ENCODE measurements at places on chromosomes 2 and 18. TPM values are rescaled to one million over a fixed set of nuclear protein-coding genes. Genes with fewer than 3 reads are reported as not detected.

- no peak overlapping the region for H3K27ac ChIP-seq
- no peak for DNase-seq
- no peaks in the 10 kb centered on the region for H3K4me1 ChIP-seq
- H3K27me3 ChIP-seq, result no peaks in the 10 kb centered on the region
- no peaks in the 10 kb centered on the region for H3K36me3 ChIP-seq
Measured at GRCh38 chr2:216362730-216363129, 9.6 kb downstream of the MARCHF4 start.

- no peak overlapping the region for H3K27ac ChIP-seq
- H3K4me1 ChIP-seq, result no peaks in the 10 kb centered on the region
- H3K36me3 ChIP-seq, result no peaks in the 10 kb centered on the region
- no peak overlapping the region for H3K4me3 ChIP-seq
- no peak for DNase-seq
- no peaks in the 10 kb centered on the region for H3K27me3 ChIP-seq
Measured at GRCh38 chr2:86675104-86675503, 45.0 kb upstream of the RMND5A start.

- H3K4me3 ChIP-seq, result no peak overlapping the region
- H3K27me3 ChIP-seq, result no peaks in the 10 kb centered on the region
- DNase-seq, result no peak
- H3K4me1 ChIP-seq, result no peaks in the 10 kb centered on the region
- no peaks in the 10 kb centered on the region for H3K36me3 ChIP-seq
Measured at GRCh38 chr2:28185891-28186290, 206.8 kb upstream of the FOSL2 start.

DNA sequence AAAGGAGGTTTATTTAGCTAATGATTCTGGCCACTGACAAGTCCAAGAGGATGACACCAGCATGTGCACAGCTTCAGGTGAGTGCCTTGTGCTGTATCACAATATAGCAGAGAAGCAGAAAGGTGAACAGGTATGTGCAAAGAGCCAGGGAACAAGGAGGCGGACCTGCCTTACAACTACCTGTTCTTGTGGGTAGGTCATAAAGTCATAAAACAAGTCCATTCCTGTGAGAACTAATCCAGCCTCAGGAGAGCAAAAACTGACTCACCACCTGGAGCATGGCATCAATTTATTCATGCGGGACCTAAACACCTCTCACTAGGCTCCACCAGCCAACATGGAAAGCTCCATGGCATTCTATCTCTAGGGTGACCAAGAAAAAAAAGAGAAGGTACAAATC, 234.2 kb downstream of the ASXL3 start:
- no peaks in the 10 kb centered on the region for H3K4me1 ChIP-seq
- H3K36me3 ChIP-seq, result no peaks in the 10 kb centered on the region
- no peak for DNase-seq
- no peak overlapping the region for H3K4me3 ChIP-seq
- H3K27ac ChIP-seq, result no peak overlapping the region

GRCh38 chr2:11569636-11570035, 35.8 kb downstream of the GREB1 start:
- no peaks in the 10 kb centered on the region for H3K27me3 ChIP-seq
- H3K36me3 ChIP-seq, result no peaks in the 10 kb centered on the region
- H3K27ac ChIP-seq, result no peak overlapping the region
- DNase-seq, result no peak
- no peak overlapping the region for H3K4me3 ChIP-seq

DNA sequence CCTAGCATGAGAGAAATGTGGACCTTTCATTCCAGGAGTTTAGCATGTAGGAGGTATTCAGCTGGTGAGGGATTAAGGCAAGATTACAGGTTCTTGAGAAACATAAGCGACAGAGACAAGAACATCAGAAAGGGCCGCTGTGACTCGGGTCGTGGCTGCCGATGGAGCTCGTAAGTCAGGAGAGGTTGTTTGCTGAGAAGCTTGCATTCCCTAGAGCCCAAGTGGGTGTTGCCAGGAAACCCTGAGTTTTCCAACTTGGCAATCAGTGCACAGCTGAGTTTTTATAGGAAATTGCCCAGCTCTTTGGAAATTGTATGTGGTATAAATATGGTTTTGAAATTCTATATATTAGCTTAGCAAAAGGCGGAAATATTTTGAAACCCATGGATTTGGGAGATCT, 46.4 kb upstream of the CYP1B1 start:
- no peak overlapping the region for H3K4me3 ChIP-seq
- no peak overlapping the region for H3K27ac ChIP-seq
- no peaks in the 10 kb centered on the region for H3K4me1 ChIP-seq
- DNase-seq, result no peak

DNA sequence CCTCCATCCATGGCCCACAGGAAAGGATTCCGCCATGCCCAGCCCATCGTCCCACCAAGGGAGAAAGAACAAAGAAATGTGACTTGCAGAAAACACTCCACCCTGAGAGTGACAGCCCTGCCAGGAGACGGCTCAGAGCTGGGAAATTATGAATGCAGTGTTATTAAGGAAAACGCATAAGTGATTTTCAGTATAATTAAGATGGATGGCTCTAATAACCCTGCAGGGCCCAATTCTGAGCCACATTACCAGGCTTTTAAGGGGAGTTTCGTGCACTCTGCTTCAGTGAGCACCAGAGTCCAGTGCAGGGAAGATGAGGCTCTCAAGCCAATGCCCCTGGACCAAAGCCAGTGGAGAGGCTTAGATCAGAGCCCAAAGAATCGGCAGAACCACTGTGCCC, 10.6 kb upstream of the TEX51 start:
- no peaks in the 10 kb centered on the region for H3K4me1 ChIP-seq
- peaks cover 12% of the 10 kb centered on the region for H3K27me3 ChIP-seq
- H3K36me3 ChIP-seq, result no peaks in the 10 kb centered on the region
- no peak overlapping the region for H3K4me3 ChIP-seq

GRCh38 chr2:240431661-240432424, 3.6 kb upstream of the GPC1 start:
- H3K4me3 ChIP-seq, result no peak overlapping the region
- peaks cover 15% of the 10 kb centered on the region for H3K27me3 ChIP-seq
- no peaks in the 10 kb centered on the region for H3K36me3 ChIP-seq
- no peak overlapping the region for H3K27ac ChIP-seq
- peaks cover 9% of the 10 kb centered on the region for H3K4me1 ChIP-seq

DNA sequence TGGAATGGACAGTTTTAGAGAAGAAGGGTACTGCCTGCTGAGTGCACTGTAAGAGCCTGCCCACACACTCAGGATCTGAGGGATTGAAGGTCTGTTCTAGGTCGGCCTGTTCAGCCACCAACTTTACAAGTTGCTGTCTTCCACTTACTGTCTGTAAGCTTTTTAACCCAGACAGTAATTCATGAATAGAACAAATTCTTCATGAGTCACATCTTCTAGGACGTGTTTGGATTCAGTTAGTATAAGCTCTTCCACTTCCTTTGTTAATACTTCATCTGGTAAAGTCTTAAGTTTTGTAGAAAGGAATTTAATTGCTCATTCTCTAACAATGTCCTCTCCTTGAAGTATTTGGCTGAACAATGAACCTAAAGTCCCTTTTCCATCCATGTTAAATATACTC, 74.6 kb downstream of the PDE11A start:
- H3K4me3 ChIP-seq, result no peak overlapping the region
- no peaks in the 10 kb centered on the region for H3K27me3 ChIP-seq
- DNase-seq, result no peak
- no peak overlapping the region for H3K27ac ChIP-seq

- no peak overlapping the region for H3K4me3 ChIP-seq
- H3K27me3 ChIP-seq, result no peaks in the 10 kb centered on the region
- peaks cover 6% of the 10 kb centered on the region for H3K36me3 ChIP-seq
- H3K4me1 ChIP-seq, result no peaks in the 10 kb centered on the region
- DNase-seq, result no peak
Measured at GRCh38 chr2:43531251-43531650, 64.6 kb downstream of the THADA start.

- no peaks in the 10 kb centered on the region for H3K36me3 ChIP-seq
- no peak overlapping the region for H3K4me3 ChIP-seq
- DNase-seq, result no peak
- H3K27ac ChIP-seq, result no peak overlapping the region
Measured at GRCh38 chr2:19916385-19916950, 14.7 kb upstream of the TTC32 start.

- no peaks in the 10 kb centered on the region for H3K27me3 ChIP-seq
- H3K27ac ChIP-seq, result no peak overlapping the region
- H3K36me3 ChIP-seq, result no peaks in the 10 kb centered on the region
- DNase-seq, result no peak
- peak overlapping the region; percentile 95 for H3K4me3 ChIP-seq
Measured at GRCh38 chr18:21109936-21110712, 1.5 kb downstream of the ROCK1 start.

- no peak overlapping the region for H3K4me3 ChIP-seq
- DNase-seq, result no peak
- no peak overlapping the region for H3K27ac ChIP-seq
- no peaks in the 10 kb centered on the region for H3K27me3 ChIP-seq
- no peaks in the 10 kb centered on the region for H3K4me1 ChIP-seq
Measured at GRCh38 chr2:211498551-211499205, 942.3 kb downstream of the CPS1 start.

DNA sequence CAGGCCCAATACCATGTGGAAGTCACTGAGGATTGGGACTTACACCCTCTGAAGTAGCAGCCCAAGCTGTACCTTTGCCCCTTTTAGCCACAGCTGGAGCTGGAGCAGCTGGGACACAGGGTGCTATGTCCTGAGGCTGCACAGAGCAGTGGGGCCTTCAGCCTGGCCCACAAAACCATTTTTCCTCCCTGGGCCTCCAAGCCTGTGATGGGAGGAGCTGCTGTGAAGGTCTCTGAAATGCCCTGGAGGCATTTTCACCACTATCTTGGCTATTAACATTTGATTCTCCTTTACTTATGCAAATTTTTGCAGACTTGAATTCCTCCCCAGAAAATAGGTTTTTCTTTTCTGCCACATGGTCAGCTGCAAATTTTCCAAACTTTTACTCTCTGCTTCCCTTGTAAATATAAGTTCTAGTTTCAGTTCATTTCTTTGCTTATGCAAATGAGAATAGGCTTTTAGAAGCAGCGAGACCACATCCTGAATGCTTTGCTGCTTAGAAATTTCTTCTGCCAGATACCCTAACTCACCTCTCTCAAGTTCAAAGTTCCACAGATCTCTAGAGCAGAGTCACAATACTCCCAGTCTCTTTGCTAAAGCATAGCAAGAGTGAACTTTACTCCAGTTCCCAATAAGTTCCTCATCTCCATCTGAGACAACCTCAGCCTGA, 213.8 kb upstream of the MGAT5 start:
- DNase-seq, result no peak
- no peaks in the 10 kb centered on the region for H3K36me3 ChIP-seq
- no peaks in the 10 kb centered on the region for H3K4me1 ChIP-seq
- no peak overlapping the region for H3K27ac ChIP-seq

- H3K27ac ChIP-seq, result no peak overlapping the region
- H3K4me1 ChIP-seq, result no peaks in the 10 kb centered on the region
- no peak for DNase-seq
- no peaks in the 10 kb centered on the region for H3K36me3 ChIP-seq
- no peak overlapping the region for H3K4me3 ChIP-seq
- H3K27me3 ChIP-seq, result no peaks in the 10 kb centered on the region
Measured at GRCh38 chr2:12008425-12009061, 262.1 kb downstream of the LPIN1 start.

DNA sequence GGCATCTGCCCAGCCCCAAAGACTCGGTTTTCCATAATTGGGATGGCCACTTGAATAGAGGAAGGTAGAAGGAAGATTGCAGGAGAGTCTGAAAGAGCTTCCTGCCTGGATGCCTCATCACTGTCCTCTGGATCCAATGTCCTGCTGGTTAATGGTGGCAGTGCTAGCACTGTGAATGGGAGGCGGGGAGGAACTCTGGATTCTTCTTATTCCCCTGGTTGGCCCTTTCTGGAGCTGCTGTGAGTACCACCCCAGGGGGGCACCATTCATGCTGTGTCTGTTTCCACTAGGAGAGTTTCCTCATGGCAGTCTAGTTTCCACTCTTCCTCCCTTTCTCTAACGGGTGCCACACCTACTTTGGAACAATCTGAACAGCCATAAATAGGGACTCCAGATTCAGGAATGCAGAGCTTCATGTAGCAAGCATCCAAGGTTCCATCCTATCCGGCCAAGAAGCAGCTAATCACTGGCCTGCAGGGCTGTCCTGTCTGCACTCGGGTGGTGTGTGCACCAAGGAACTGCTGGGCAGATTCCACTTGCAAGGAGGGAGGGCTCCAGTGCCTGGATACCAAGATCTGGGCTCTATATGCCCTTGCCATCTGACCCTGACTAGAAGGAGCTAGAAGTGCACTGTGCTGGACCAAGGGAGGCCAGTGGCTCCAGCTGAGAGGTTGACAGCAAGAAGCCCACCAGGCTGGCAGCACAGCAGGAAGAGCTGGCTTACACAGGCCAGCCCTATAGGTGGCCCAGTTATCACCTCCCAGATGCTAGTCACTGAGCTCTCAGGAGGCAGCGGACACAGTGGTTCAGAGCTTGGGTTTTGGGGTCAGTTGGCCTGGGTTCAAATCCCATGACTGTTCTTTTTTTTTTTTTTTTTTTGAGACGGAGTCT, 4.6 kb upstream of the ATOH8 start:
- no peak overlapping the region for H3K27ac ChIP-seq
- peaks cover 69% of the 10 kb centered on the region for H3K27me3 ChIP-seq
- no peak overlapping the region for H3K4me3 ChIP-seq
- no peak for DNase-seq
- H3K4me1 ChIP-seq, result peaks cover 6% of the 10 kb centered on the region

CELF4 gene
- total RNA-seq, result 0.05 TPM

CBLN2 gene
- total RNA-seq, result 0.24 TPM

TTN gene
- total RNA-seq, result 5.4 TPM

SCN2A gene
- total RNA-seq, result 0.24 TPM

TSN gene
- total RNA-seq, result 48.0 TPM

TCF23 gene
- 0.14 TPM for total RNA-seq

DNAH7 gene
- total RNA-seq, result 0.33 TPM

CRYGD gene
- total RNA-seq, result not detected
